Activated B cell treated with CpG ODN at 0.5 μM for 24 hours (primary cell): ENCODE measurements at places on chromosomes 5 and 9. TPM values are rescaled to one million over a fixed set of nuclear protein-coding genes. Genes with fewer than 3 reads are reported as not detected.

Gene GRM6
- not detected in 2 replicates for total RNA-seq

Gene PCDHB3
- total RNA-seq = 0.07 TPM in 1 of 2 replicates, not detected in the other

Gene ZBTB34
- total RNA-seq = 7.9 and 8.9 TPM in 2 replicates

Gene INSYN2B
- total RNA-seq = not detected in 2 replicates

Gene NRG2
- total RNA-seq = 0.07 TPM in 1 of 2 replicates, not detected in the other

Gene HABP4
- 8.1 TPM in 2 replicates for total RNA-seq

Gene ACTBL2
- total RNA-seq = not detected in 2 replicates

Gene ZNF462
- not detected in 2 replicates for total RNA-seq

Gene SLC25A2
- 2.6 and 3.9 TPM in 2 replicates for total RNA-seq

Gene HSPA9
- 223 and 224 TPM in 2 replicates for total RNA-seq

Gene AGXT2
- total RNA-seq = not detected in 2 replicates
